NCI-H1105 (cell line): ENCODE measurements at places on chromosomes 2 and 18.

DNA sequence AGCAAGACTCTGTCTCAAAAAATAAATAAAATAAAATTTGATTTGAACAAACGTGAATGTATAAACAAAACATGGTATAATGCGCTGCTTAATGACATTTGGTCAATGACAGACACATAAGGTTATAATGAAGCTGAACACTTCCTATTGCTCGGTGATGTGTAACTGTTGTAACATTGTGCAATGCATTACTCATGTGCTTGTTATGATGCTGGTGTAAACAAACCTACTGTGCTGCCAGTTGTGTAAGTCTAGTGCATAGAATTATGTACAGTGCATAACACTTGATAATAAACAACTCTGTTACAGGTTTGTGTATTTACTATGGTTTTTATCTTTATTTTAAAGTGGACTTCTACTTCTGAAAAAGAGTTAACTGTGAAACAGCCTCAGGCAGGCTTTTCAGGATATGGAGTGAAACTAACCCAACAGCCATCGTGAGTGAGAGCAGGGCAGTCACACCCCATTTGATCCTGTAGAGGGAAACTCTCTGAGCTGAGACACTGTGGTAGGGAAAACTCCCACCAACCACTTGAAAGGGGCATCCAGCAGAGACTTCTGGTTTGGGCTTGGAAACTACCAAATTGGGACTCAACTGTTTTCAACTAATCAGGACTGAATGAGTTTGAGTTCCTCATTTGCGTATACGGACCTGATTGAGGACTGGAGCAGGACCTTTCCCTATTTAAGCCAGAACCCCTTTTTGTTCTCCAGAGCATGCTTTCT, 8.7 kb upstream of the RPRD1A start:
- no peak for DNase-seq

DNA sequence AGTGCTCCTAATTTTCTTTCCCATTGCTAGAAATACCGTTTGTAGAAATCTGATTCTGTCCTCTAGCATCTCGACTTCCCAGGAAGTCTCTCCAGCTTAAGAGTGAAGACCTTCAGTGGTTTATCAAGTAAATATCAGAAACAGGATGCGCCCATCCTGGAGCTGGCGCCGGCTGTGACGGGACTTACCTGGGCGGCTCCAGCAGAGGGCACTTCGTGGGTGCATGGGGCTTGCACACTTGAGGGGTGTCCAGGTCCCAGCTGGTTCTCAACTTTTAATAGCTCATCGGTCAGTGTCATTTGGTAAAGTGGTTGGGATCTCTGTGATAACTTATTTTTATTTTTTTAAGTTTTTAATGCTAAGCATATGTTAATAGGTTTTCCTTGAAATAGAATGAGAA, 167.0 kb upstream of the TPO start:
- no peak for DNase-seq

DNA sequence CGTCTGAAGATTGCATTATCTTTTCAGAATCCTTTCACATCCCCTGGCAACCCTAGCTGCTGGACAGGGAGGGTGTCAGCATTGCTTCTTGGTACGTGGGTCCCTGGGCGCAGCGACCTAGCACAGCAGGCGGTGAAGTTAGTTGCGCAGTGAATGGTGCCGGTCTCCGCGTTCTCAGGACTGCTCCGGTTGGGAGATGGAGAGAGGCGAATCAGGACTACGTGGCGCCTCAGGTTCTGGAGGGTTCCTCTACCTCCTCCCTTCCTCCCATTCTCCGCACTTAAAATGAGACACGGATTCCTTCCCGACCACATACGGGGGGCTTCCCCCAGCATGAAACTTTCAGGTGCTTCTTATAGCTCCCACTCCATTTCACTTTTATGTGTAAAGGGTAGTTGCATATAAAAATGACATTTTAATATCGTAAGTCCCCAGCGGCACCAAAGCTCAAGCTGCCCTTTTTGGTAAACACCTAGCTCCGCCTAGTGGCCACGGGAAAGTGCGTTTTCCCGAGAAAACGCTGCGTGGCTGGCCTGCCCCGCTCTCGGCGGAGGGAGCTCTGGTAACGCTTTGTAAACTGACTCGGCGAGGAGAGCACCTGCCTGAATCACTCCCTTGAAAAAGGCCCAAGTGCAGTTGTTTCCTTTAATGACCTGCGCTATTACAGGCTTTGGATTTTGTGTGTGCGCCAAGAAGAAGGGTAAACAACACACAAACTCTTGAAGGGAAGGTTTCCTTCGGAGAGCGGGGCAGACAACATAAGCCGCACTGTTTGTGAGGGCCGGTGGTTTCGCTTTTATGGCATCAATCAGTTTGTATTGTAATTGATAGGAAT, 32.9 kb upstream of the INHBB start:
- peak; percentile 78 for DNase-seq

- DNase-seq: no peak
Observed at GRCh38 chr18:8413751-8414150, 195.5 kb upstream of the RAB12 start.

DNA sequence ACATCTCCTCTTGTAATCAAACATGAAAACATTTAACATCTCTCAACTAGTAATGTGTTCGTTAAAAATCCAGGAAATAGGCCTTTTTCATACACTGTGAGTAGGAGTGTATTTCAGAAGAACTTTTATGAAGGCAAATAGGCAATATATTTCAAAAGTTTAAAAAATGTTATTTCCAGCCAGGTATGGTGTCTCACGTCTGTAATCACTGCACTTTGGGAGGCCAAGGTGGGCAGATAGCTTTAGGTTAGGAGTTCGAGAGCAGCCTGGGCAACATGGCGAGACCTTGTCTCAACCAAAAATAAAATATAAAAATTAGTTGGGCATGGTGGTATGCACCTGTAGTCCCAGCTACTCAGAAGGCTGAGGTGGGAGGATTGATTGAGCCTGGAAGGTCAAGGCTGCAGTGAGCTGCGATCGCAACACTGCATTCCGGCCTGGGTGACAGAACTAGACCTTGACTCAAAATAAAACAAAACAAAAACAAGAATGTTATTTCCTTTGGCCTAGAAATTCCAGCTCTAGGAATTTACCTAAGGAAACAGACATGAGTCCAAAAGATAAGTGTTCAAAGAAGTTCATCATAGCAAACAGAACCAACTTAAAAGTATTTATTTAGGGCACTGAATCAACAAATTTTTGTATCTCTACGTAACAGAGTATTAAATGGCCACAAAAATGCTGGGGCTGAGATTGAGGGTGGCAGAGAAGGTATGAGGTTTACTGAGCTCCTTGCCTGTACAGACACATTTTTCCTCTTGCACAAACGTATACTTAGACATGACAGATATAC, 14.9 kb downstream of the RBKS start:
- no peak for DNase-seq

- no peak for DNase-seq
Observed at GRCh38 chr18:46252759-46253158, 148.6 kb downstream of the HAUS1 start.

DNA sequence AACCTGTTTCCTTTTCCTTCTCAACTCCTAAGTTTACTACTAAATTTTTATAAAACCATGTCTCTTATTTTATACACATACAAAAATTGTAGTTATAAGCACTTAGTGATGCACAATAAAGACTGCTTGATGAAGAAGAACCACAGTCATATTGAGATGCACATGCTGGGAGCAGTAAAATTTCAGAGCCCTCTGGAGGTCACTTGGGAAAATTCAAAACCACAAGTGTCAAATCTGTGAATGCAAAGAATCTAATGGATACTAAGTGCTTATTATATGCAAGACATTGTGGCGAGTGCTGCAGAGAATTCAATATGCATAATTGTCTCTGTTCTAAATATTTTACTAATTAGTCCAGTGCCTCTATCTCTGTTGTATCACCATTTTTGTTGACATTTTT, 180.5 kb downstream of the VWC2L start:
- no peak for DNase-seq

- DNase-seq: no peak
Observed at GRCh38 chr2:160916300-160916699, 243.9 kb upstream of the TANK start.

DNA sequence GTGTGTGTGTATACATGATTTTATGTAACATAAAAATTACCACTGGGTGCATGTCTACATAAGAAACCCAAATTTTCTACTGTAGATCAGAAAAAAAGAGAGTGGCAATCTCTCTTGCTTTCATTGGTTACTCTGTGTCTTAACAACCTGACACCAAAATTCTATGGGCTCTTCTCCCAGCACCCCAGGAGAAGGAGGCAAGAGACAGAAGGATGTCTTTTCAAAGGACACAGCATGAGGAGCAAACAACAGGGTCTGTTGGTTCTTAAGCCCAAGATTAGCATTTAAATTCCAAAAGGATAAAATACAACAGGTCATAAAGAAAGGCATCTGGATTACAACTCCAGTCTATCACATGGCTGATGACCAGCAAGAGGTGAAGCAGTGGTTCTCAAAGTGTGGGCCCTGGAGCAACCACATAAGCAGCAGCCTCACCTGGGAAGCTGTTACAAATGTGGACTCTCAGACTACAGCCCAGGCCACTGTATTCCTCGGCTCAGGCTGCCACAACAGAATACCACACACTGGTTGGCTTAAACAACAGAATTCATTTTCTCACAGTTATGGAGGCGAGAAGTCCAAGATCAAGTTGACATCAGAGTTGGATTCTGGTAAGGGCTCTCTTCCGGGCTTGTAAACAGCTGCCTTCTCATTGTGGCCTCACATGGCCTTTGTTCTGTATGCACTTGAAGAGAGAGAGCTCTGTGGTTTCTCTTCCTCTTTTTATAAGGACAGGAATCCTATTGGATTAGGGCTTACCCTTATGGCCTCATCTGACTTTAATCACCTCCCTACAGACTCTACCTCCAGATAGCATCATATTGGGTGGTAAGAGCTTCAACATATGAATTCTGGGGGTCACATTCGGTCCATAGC, 79.8 kb upstream of the RNF152 start:
- DNase-seq: no peak

DNA sequence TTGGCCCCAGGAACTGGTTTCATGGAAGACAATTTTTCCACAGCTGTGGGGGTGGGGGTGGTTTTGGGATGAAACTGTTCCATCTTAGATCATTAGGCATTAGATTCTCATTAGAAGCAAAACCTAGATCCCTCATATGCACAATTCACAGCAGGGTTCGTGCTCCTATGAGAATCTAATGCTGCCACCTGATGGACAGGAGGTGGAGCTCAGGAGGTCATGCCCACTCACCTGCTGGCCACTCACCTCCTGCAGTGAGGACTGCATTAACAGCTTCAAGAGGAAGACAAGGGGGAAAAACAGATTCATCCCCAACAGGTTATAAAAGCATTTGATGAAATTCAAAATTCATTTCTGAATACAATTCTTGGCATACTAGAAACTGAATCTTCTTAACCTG, 38.5 kb downstream of the THAP4 start:
- peak; percentile 3 for DNase-seq

DNA sequence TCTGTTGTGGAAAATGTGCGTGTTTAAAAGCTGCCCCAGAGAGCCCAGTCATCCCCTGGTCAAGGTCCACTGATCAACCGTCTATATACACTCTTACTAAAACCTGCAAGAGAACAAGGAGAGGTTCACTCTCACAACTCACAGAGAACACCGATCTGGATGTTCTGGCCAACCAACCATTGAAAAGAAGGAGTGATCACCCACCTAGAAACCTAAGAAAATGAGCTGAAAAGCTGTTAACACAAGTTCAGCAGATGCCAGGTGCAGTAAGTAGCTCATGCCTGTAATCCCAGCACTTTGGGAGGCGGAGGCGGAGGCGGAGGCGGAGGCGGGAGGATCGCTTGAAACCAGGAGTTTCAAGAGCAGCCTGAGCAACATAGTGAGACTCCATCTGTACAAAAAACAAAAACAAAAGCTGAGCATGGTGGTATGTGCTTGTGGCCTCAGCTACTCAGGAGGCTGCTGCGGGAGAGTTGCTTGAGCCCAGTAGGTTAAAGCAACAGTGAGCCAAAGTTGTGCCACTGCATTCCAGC, 14.5 kb downstream of the ATG16L1 start:
- no peak for DNase-seq

GRCh38 chr18:79064228-79064627, 5.0 kb upstream of the ATP9B start:
- DNase-seq: peak; percentile 27

DNA sequence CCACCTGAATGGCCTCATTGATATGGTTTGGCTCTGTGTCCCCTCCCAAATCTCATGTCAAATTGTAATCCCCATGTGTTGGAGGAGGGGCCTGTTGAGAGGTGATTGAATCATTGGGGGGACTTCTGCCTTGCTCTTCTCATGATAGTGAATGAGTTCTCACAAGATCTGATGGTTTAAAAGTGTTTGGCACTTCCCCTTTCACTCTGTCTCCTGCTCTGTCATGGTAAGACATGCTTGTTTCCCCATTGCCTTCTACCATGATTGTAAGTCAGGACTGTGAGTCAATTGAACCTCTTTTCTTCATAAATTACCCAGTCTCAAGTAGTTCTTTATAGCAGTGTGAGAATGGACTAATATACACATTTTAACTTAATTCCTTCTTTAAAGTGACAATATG, 146.8 kb upstream of the KCNJ3 start:
- DNase-seq: no peak

DNA sequence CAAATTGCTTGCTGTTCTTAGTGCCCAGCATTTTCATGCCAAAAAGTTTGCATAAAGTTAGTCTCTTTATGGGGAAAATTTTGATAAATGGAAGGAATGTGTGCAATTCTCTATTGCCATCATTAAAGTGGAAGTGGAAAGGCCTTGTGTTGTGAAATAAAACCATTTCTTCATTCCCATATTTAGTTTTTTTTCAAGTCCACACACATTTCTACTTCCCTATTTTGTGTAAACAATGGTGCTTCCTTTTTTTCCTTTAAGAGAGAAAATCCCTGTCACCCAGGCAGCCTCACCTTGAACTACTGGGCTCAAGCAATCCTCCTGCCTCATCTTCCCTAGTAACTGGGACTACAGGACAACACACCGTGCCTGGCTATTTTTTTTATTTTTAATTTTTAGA, 42.3 kb upstream of the NCOA1 start:
- DNase-seq: no peak

DNA sequence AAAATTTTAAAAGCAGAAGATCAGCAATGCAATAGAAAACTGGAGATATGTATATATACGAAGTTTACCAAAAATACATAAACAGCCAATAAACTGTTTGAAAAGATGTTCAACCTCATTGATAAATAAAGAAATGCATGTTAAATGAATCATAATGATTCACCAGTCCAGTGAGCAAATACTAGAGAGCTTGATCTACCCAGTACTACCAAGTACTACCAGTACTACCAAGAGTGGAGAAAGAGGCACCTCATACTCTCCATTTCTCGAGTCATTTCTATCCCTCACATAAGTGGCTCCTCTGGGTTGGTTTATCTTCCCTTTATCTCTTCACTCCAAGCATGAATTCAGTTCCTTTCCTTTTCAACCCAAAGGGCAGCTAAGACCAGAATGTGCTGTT, 138.9 kb downstream of the MREG start:
- no peak for DNase-seq

DNA sequence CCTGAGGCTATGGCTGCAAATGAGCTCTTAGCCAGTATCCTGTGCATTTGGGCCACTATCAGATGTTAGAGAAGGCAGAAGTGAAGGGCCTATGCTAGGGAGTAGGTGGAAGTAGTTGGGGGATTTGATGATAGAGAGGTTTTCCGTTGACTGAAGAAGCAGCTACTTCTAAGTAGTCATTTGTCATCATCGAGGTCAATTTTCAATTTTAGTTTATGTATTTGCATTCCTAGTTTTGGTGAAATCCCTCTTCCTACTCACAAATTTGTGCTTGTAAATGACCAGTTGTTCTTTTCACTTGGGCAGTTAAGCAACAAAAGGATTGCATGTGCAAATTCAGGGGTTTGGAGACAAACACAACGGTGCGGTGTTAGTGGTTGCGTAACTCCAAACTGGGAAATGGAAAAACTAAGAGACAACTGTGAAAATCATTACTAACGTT, 48.5 kb upstream of the PELI1 start:
- no peak for DNase-seq
